Hair follicle dermal papilla cell (primary cell): ENCODE measurements at places on chromosomes 16 and 17. TPM values are rescaled to one million over a fixed set of nuclear protein-coding genes. Genes with fewer than 3 reads are reported as not detected.

Gene SLC22A31
- total RNA-seq: not detected in 2 replicates

Gene WNT9B
- total RNA-seq: not detected in 2 replicates

Gene CSH2
- not detected in 2 replicates for total RNA-seq

Gene IKZF3
- total RNA-seq: not detected in 2 replicates

Gene CLEC3A
- total RNA-seq: not detected in 2 replicates

Gene YPEL2
- 7.7 and 8.9 TPM in 2 replicates for total RNA-seq

Gene CFAP52
- total RNA-seq: 0.36 and 0.65 TPM in 2 replicates

Gene HNF1B
- not detected in 2 replicates for total RNA-seq

Gene CCR7
- total RNA-seq: not detected in 2 replicates

Gene ARL6IP1
- total RNA-seq: 117 and 134 TPM in 2 replicates

Gene MRPL38
- 28.7 and 30.1 TPM in 2 replicates for total RNA-seq

Gene CCDC154
- under 0.01 and 0.24 TPM in 2 replicates for total RNA-seq

Gene OSGIN1
- 2.8 and 3.9 TPM in 2 replicates for total RNA-seq

Gene ADAM11
- 0.61 and 1.3 TPM in 2 replicates for total RNA-seq

Gene NAGS
- 1.1 and 2.1 TPM in 2 replicates for total RNA-seq

Gene CDH13
- total RNA-seq: 48.8 and 53.1 TPM in 2 replicates

Gene GEMIN4
- 17.8 and 20.8 TPM in 2 replicates for total RNA-seq

Gene TNP2
- total RNA-seq: not detected in 2 replicates

Gene EFCAB5
- total RNA-seq: under 0.01 and 0.36 TPM in 2 replicates

Gene VMO1
- 0.16 TPM in 1 of 2 replicates, not detected in the other for total RNA-seq

Gene SEZ6L2
- 0.85 and 1.1 TPM in 2 replicates for total RNA-seq

Gene ITGAD
- total RNA-seq: not detected in 2 replicates

Gene TLCD3B
- 0.12 TPM in 1 of 2 replicates, not detected in the other for total RNA-seq

Gene CDRT4
- total RNA-seq: 1.5 and 4.4 TPM in 2 replicates

Gene CCL7
- 0.24 TPM in 1 of 2 replicates, not detected in the other for total RNA-seq

Gene PPP1R27
- not detected in 2 replicates for total RNA-seq

Gene SHCBP1
- total RNA-seq: 1.5 and 2.7 TPM in 2 replicates

Gene SMIM22
- total RNA-seq: not detected in 2 replicates

Gene CDH1
- total RNA-seq: 2.2 and 3.2 TPM in 2 replicates

Gene ITGAX
- not detected in 2 replicates for total RNA-seq

Gene CTRB1
- not detected in 2 replicates for total RNA-seq

Gene NOS2
- not detected in 2 replicates for total RNA-seq

Gene BANP
- 20.2 and 26.6 TPM in 2 replicates for total RNA-seq

Gene PHKB
- 102 TPM in 2 replicates for total RNA-seq

Gene SLC2A4
- total RNA-seq: under 0.01 and 0.12 TPM in 2 replicates

Gene TMEM238L
- total RNA-seq: not detected in 2 replicates

Gene MEFV
- total RNA-seq: 0.12 and 0.16 TPM in 2 replicates

Gene KRTAP17-1
- total RNA-seq: not detected in 2 replicates

Gene TEKT1
- not detected in 2 replicates for total RNA-seq

Gene CHST5
- total RNA-seq: 0.49 TPM in 1 of 2 replicates, not detected in the other

Gene ACSM2A
- total RNA-seq: not detected in 2 replicates

Gene RPS6KB1
- total RNA-seq: 18.0 and 18.5 TPM in 2 replicates

Gene CFAP119
- total RNA-seq: 0.36 and 0.49 TPM in 2 replicates

Gene PRSS53
- total RNA-seq: 4.2 and 5.5 TPM in 2 replicates
